ENCODE measurements at places on chromosomes 13 and 19. TPM values are rescaled to one million over a fixed set of nuclear protein-coding genes. Genes with fewer than 3 reads are reported as not detected.
A peak's percentile ranks its signal among the peaks of the same experiment; 100 is the strongest.

GRCh38 chr13:110479648-110480047 is 81.9 kb downstream of the RAB20 start:
- no peaks in the 10 kb centered on the region for H3K27me3 ChIP-seq
- no peaks in the 10 kb centered on the region for H3K4me1 ChIP-seq
- H3K27ac ChIP-seq, result no peak overlapping the region
- no peak overlapping the region for H3K4me3 ChIP-seq

- no peak overlapping the region for H3K4me3 ChIP-seq
- no peaks in the 10 kb centered on the region for H3K36me3 ChIP-seq
- no peaks in the 10 kb centered on the region for H3K27me3 ChIP-seq
Observed at GRCh38 chr13:91238036-91238435, 109.5 kb upstream of the MIR17HG start.

GRCh38 chr19:38975214-38975860 is at the start of gene FBXO17:
Gene FBXO17 (minus strand): TSS chr19:38975742. CDS start chr19:38950319, 25,423 bp downstream.
- no peaks in the 10 kb centered on the region for H3K36me3 ChIP-seq
- H3K4me1 ChIP-seq, result no peaks in the 10 kb centered on the region
- H3K27ac ChIP-seq, result peak within 1 kb of the TSS; percentile 96
- no peaks in the 10 kb centered on the region for H3K27me3 ChIP-seq
- H3K4me3 ChIP-seq, result peak within 1 kb of the TSS; percentile 75

DNA sequence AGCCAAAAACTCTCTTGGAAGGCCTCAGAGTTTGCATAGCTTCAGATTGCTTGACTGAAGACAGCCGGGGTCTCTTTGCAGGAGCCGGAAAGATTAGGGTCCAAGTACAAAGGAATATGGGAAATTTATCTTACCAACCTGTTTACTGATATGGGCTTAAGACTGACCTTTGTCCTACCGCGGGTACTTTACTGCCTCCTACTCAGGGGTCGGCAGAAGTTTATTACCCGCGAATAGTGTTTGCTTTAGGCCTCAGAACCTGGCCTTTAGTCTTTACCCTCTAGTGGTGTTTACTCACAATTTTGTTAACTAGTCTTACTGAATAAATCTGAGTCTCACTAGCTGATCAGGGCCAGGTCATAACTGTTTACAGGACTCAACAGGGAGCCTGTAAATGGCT is 765.4 kb upstream of the SPRY2 start:
- H3K36me3 ChIP-seq, result no peaks in the 10 kb centered on the region
- H3K4me3 ChIP-seq, result no peak overlapping the region
- H3K27ac ChIP-seq, result no peak overlapping the region
- H3K4me1 ChIP-seq, result no peaks in the 10 kb centered on the region

- DNase-seq, result no peak
- H3K4me1 ChIP-seq, result no peaks in the 10 kb centered on the region
Observed at GRCh38 chr13:20209948-20210347, 17.2 kb upstream of the GJB2 start.

DNA sequence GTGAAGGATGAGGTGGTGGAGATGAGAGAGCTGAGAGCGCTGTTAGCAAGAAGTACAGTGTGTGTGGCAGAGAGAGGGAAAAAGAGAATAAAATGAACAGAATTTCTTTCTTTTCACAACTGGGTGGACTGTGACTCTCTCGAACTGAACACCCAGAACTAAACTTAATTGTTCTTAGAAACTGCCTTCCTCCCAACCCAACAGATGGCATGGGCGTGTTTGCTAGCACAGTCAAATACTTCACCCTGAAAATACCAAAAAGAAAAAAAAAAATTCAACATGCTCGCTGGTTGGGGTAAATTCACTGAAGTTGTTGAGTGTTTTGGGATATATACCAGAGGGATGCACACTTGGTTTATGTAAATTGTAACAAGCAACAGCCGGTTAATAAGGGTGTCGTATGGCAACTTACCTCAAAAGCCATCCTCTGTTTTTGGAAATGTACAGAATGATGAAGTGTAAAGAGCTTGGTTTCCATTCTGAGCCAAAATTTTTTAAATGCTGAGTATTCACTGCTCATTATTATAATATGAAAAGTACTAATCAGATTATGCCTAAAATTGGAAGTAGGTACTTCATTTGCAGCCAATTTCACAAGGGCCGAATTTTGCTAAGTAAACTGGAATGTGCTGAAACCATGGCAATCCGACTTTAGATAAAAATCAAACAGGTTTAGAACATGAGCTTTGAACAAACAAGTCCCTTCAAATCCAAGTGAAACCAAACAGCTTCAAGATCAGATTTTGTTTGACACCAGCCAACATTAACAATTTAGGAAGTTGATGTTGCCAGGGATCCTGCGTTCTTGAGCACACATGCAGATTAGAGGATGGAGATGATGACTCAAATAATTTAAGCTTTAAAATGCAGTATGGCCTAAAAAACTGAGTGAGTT is 115.8 kb downstream of the ZIC5 start:
- H3K4me1 ChIP-seq, result no peaks in the 10 kb centered on the region
- DNase-seq, result no peak
- H3K27me3 ChIP-seq, result no peaks in the 10 kb centered on the region
- H3K27ac ChIP-seq, result no peak overlapping the region
- no peak overlapping the region for H3K4me3 ChIP-seq

GRCh38 chr19:7832781-7833180 is 2.8 kb downstream of the EVI5L start:
- H3K4me1 ChIP-seq, result no peaks in the 10 kb centered on the region
- DNase-seq, result no peak
- no peak overlapping the region for H3K4me3 ChIP-seq
- no peaks in the 10 kb centered on the region for H3K36me3 ChIP-seq
- H3K27me3 ChIP-seq, result no peaks in the 10 kb centered on the region

DNA sequence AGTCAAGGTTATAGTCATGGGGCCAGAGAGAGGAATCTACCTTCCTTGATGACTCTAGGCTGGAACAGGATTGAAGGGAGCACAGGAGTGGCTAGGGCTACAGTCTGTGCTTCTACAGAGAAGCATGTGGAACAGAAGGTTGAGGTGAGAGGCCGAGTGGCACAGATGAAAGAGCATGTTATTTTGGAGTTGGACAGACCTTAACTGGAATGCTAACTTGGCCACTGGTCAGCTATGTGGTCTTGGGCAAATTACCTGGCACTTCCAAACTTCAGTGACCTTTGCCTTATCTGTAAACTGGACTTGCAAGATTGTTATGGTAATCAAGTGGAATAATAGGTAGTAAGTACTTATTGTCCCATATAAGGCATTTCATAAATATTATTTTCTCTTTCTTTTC is 252.7 kb downstream of the KCNRG start:
- H3K4me1 ChIP-seq, result no peaks in the 10 kb centered on the region
- no peaks in the 10 kb centered on the region for H3K27me3 ChIP-seq
- DNase-seq, result no peak
- H3K4me3 ChIP-seq, result no peak overlapping the region
- H3K36me3 ChIP-seq, result no peaks in the 10 kb centered on the region

DNA sequence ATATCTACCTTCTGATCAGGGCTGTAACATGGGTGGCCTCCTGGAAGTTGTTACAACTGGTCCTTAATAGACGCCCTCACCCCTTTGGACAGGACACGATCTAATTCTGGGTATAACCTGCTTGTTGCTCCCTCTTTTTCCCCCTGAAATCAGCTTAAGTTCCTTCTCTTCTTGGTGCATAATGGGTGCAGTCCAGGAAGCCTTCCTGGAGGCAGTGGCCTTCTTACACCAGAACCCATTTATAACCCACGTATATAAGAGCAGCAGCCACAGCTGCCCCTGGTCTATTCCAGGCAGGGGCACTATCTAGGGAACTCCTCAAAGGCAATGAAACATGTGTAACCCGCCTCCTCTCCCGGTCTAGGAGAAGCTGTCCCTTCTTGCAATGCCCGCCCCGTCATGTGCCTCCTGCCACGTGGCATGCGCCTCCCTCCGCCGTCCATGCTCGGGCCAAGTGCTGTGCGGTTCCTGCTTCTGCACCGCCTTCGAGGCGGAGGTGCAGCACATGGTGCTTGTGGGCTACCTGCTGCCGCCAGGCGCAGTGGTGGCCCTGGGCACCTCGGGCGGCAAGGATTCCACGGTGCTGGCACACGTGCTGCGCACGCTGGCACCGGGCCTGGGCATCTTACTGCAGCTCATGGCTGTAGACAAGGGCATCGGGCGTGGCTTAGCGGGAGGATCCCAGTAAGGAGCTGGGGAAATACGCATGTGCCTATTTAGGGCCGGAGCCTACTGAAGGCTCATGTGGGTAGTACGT is 27.3 kb downstream of the ZNF175 start:
- peaks cover 3% of the 10 kb centered on the region for H3K27me3 ChIP-seq
- H3K27ac ChIP-seq, result no peak overlapping the region
- H3K36me3 ChIP-seq, result no peaks in the 10 kb centered on the region
- no peak overlapping the region for H3K4me3 ChIP-seq
- DNase-seq, result no peak

GRCh38 chr13:97068151-97068550 is 73.9 kb upstream of the OXGR1 start:
- DNase-seq, result no peak
- no peak overlapping the region for H3K27ac ChIP-seq
- H3K36me3 ChIP-seq, result no peaks in the 10 kb centered on the region
- H3K27me3 ChIP-seq, result no peaks in the 10 kb centered on the region

DNA sequence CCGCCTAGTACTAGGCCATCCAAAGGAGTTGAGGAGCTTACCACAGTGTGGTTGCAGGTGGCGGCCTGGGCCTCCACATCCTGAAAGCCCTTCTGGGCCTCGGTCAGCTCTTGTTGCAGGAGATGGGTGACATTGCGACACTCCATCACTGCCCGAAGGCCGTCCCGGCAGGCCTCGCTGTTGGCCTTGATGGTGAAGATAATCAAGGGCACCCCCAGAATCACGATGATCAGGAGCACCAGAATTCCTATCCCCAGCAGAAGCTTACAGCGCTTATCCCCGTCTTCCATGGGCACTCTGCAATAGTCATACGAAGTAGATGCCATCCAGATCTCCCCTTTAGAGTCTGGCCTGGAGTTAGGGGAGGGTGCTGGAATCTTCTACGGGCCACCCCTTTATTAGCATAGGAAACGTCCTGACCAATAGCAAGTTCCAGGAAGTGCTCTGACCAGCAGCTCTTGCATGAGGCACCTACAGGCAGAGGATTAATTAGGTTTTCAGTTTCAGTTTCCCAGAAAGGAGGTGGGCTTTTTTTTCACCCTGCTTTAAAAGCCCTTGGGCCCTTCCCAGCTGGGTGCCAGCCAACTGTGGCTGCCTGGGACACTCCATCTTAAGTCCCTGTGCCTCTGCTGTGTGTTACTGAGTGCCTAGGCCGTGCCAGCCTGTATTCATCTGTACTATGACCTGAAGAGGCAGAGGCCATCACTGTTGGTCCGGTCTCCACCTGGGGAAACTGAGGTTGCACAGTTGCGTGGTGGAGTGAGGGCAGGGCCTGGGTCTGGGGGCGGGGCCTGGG is at the start of gene BST2:
Gene BST2 (minus strand): TSS at position 381 of the 796 bp plus-strand sequence. CDS start 55 bp downstream, at position 326.
- no peaks in the 10 kb centered on the region for H3K27me3 ChIP-seq
- peak; percentile 75 for DNase-seq

DNA sequence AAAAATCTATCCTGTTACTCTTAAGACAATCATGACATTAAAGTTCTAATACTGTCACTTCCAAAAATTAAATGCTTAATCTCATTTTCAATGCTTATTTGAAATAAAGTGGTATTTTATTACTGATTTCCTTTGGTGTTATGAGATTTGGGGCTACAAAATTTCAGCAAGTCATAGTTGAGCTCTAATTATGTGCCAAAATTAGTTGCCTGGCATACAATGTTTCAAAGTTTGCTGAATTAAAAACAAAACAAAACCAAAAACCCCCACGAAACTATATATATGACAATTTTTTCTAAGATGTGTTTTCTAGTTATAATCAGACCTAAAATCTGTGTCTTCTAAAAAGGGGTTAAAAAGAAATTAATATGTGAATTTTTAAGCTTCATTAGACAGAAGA is 62.2 kb downstream of the KCNRG start:
- no peak overlapping the region for H3K4me3 ChIP-seq
- H3K4me1 ChIP-seq, result peaks cover 3% of the 10 kb centered on the region
- DNase-seq, result no peak
- H3K36me3 ChIP-seq, result no peaks in the 10 kb centered on the region

DNA sequence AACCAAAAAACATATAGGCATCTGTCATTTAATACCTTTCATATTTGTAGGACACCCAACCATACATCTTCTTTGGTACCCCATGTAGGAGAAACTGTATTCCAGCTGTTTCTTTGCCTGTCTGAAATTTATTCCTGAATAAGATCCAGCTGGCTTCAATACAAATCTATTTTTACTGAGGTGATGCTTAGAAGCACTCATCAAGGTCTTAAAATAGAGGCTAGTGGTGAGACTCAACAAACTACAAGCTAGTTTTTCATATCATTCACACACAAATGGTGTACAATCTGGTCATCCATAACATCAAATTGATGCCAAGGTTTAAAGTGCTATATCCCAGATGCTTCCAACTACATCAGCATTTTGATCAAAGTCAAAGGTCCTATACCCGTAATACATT is 1071.3 kb upstream of the MIR17HG start:
- no peak overlapping the region for H3K4me3 ChIP-seq
- no peak overlapping the region for H3K27ac ChIP-seq
- no peaks in the 10 kb centered on the region for H3K36me3 ChIP-seq
- peaks cover 4% of the 10 kb centered on the region for H3K27me3 ChIP-seq

MISP gene
- total RNA-seq, result 5.5 TPM

SLC6A16 gene
- 7.5 TPM for total RNA-seq

CACNG7 gene
- not detected for total RNA-seq

FXYD5 gene
- total RNA-seq, result 44.3 TPM

TNFSF13B gene
- total RNA-seq, result 2.1 TPM

SULT2A1 gene
- total RNA-seq, result not detected

DZIP1 gene
- total RNA-seq, result 28.2 TPM

BLVRB gene
- total RNA-seq, result 206 TPM

ZFR2 gene
- total RNA-seq, result not detected
